ENCODE measurements at places on chromosomes 4 and X.

DNA sequence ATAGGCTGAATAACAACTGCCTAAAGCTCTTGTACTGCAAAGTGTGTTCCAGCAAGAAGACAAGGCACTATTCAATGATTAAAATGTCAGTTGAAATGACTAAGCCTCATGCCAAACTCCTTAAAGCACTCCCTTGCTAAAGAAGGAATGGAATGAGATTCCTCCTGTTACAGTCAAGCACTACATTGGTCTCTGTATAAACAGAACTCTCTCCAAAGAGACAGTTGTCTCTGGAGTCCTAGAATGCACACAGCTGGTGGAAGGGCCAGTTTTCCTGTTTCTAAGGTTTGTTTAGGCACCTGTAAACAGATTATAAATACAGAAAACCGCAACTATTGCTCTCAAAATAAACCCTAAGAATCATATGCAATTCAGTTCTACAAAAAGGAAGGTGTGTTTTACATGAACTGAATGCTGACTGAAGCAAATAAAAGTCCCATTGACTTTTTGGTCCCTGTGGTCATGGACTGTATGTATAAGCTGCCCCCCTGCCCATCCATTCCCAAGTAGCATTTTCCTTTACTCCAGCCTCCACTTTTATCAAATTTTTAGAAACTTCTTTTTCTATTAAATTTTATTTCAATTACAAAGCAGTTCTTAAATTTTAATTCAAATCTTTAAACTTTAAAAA, 47.0 kb downstream of the FAT1 start:
- DNase-seq: no peak

GRCh38 chrX:85203461-85203970, 40.1 kb downstream of the SATL1 start:
- no peak for DNase-seq

- no peak for DNase-seq
These were observed 413.3 kb downstream of the SPRY1 start for GRCh38 chr4:123809864-123810263.

GRCh38 chrX:11970578-11971359, 167.5 kb upstream of the FRMPD4 start:
- DNase-seq: no peak

- DNase-seq: no peak
These were observed 43.5 kb downstream of the CCDC158 start for GRCh38 chr4:76377481-76377901.

DNA sequence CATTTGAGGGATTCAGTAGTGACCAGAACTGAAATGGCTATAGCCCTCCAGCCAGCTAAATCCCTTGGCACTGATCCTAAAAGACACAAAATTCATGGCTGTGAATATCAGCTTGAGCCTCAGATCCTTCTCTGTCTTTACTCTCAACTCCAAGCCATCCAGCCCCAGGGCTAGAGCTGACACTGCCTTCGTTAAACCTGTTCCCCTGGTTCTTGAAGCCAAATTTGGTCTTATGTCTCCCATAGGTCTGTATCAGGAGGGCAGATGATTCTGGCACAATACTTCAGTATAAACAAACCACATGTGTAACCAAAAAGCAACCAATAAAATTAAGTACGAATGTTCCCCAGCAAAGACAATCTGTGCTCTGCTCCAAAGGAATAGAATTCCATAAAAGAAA, 78.0 kb downstream of the ANOS1 start:
- no peak for DNase-seq

GRCh38 chr4:120078216-120078615, 11.6 kb upstream of the MAD2L1 start:
- no peak for DNase-seq

DNA sequence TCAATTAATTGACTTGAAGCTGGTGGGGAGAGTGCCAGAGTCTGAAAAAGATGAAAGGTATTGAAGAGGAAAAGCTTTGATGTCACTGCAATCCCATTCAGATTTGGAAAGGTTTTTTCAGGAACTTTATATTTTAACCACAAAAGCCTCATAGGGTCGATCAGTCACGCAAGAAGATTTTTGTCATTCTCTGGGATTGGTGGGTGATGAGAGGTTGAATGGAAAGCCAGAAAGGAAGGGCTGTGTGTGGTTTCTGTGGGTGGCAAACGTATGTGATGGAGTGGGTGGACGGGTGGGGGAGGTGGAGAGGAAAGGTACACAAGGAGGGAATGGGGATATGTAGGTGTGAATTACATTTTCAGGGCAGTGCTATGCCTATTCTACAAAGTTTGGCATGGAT, 173.8 kb upstream of the SCML1 start:
- DNase-seq: no peak

DNA sequence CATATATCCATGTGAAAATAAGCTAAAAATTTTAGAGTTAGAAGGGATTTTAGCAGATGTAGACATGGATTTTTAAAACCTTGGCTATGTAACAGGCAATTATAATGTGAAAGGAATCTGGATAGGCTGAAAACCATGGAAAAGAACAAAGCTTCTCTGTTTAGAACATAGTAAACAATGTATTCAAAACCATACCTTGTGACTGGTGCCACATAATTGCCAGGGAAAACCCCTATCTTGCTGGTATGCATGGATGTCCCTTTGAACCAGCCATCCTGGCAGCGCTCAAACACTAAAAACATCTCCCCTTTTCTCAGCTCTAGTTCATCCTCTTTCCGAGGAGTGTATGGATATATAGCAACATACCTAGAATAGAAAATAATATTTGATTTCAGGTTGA, 110.6 kb upstream of the CBR4 start:
- no peak for DNase-seq

GRCh38 chr4:27894951-27895350, 1034.3 kb downstream of the STIM2 start:
- no peak for DNase-seq

DNA sequence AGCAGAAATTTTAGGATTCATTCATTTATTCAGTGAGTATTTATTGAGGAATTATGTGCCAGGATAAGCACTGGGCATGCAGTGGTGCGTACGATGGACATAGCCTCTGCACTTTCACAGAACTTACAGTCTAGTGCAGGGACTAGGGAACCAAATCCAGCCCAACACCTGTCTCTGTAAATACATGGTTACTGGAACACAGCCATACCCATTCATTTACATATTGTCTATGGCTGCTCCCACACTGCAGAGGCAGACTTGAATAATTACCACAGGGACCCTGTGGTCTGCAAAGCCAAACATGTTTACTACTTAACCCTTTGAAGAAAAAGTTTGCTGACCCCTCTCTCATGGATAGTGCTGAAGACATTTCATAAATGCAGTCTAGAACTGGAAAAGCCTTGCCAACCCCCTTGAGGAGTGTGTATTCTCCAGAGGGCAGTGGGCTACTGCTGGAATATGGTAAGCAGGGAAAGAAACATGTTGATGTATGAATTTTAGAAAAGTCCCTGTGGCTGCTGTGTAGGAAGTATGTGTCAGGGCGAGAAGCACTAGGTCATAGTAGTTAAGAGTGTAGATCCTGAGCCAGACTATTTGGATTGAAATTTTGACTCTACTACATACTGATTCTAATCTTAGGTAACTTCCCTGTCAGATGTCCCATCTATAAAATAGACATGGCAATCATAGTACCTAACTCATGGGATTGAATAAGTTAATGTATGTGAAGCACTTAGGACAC, 75.5 kb downstream of the GALNT7 start:
- DNase-seq: no peak

DNA sequence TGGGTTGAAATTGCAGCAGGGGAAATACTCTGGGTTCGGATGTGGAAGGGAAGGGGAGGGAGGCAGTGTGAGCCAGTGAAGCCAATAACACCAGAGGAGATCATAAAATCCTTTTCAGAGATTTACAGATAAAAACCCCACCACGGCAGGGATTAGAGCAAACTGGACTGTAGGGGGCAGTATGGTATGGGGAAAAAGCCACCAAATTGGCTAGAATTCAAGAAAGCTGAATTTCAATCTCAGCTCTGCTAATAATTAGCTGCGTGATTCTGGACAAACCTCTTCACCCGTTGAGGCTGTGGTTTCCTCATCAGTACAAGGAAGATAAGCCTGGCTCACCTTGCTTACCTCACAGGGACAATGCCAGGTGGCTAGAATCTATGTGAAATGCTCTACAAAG, 108.1 kb downstream of the ATG4A start:
- DNase-seq: peak; percentile 4

DNA sequence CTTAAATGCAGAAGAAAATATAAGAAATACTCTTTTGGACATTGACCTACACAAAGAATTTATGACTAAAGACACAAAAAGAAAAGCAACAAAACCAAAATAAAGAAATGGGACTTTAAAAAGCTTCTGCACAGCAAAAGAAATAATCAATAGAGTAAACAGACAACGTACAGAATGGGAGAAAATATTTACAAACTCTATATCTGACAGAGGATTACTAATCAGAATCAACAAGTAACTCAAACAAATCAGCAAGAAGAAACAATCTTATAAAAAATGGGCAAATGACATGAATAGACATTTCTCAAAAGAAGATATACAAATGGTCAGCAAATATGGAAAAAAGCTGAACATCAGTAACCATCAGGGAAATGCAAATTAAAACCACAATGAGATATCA, 37.6 kb upstream of the UGT2B17 start:
- no peak for DNase-seq

- DNase-seq: no peak
These were observed 11.5 kb upstream of the CHST7 start for GRCh38 chrX:46561824-46562657.

- no peak for DNase-seq
These were observed 92.1 kb downstream of the SCFD2 start for GRCh38 chr4:53273726-53274125.

DNA sequence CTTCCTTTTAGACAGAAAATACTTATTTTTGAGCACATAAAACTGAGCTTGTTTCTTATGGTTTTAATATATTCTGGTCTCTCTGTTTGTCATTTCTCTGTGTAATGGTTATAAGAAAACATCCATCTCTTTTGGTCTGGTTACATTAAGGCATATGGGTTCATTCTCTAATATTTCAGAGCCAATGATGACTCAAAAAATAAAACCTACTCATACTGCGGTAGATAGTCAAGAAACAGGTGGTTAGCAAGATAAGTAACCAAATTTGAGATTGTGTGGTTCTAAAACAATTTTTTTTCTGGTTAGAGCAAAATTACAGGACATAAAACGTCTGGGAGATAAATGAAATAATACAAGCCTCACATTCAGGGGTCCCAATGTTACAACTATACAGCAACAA, 654.5 kb downstream of the STIM2 start:
- no peak for DNase-seq

DNA sequence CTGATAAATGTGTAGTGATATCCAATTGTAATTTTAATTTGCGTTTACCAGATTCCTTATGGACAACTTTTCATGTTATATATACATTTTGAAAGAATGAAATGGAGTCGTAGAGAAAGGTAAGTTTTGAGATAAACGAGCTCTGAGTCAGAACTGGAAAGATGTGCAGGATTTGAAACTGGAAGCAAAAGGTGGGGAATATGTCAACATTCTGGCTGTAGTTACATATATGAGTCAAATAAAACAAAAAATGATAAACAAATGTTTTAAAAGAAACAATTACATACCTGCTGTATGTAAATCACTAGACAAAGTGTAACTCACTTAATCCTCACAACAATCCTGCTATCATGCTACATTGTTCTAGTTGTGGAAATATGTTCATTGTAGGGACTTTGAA, 84.0 kb downstream of the LPAR4 start:
- no peak for DNase-seq

- DNase-seq: no peak
These were observed 274.1 kb upstream of the TENM3 start for GRCh38 chr4:181969151-181969550.

DNA sequence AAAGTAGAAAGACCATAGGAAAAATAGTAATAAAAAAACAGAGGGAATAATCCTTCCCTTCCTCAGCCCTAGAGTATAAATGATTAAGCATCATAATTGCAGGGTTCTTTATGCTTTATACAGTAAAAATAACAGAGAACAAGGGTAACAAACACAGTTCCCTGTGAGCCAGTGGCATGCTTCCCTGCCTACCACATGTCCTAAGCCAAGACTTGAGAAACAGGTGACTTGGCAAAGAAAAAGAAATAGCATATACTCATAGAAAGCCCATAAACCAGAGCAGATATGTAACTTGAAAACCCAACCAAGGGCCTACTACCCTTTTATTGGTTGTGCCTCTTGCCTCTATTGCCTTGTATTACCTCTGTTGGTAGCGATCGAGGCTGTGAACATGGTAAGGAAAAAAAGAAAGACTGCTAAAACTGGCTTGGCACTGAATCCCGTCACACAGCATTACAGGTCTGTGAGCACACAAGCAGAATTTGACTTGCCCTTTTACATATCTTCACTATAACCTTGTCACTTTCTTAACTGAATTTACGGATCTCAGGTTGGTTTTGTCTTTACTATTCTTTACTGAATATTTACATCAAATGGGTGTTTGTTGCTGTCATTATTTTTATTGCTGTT, 30.9 kb upstream of the MYOZ2 start:
- DNase-seq: no peak

GRCh38 chr4:182828360-182829025, 88.7 kb downstream of the DCTD start:
- DNase-seq: no peak

- DNase-seq: no peak
These were observed 8.9 kb upstream of the CCNG2 start for GRCh38 chr4:77148078-77148477.

DNA sequence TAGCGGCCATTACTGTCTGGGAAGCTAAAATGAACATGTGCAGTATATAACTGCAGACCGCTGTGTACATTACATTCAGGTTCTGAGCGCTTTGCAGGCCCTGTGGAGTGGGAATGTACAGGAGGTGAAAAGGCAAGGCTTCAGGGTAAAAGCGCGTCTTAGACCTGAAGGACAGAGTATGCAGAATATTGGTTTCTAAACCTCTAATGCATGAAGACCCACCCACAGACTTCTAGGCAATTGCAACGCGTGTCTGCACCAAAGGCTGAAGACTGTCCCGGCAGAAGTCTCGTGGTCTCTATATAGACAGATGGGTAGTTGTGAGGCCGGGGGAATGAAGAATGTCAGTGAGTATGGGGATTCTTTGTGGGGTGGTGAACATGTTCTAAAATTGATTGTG, 5.4 kb downstream of the MAP7D2 start:
- DNase-seq: no peak

DNA sequence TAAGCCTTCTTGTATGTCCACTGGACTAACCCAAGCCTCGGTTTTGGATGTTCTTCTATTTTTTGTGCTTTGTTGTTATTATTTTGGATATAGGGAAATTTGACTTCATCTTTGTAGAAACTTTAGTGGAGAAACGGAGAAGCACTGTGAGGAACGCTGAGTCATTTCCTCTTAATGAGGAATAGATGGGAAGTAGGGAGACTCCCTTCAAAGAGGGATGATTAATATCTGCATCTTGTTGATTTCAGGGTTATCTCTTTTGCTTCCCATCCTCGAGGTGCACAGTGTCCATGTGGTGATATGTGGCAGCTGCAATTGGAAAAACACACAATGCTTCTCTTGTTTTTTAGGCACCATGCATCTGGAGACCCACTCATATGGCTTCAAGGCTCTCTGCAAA, 1147.9 kb downstream of the NLGN4X start:
- DNase-seq: no peak

DNA sequence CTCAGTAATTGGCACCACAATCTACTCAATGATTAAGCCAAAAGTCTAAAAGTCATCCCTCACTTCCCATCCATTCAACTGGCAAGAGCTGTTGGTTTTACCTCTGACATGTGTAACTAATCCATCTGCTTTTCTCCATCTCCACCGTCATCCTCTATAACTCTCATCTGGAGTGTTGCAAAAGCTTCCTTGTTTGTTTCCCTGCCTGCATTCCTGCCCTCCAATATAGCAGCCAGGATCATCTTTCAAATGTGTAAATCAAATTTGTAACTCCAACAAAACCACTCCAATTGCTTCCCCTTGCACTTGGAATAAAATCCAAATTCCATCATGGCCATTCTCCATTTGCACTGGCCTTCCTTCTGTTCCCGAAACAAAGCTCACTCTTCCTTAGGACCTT, 4.3 kb upstream of the PLAC8 start:
- DNase-seq: no peak
